ENCODE measurements at places on chromosomes 4 and X.

- DNase-seq = no peak
Observed at GRCh38 chr4:54032558-54033135, 31.8 kb downstream of the CHIC2 start.

- no peak for DNase-seq
Observed at GRCh38 chr4:43763029-43763610, 685.5 kb downstream of the KCTD8 start.

GRCh38 chr4:165505958-165506837 lies 127.4 kb downstream of the CPE start:
- no peak for DNase-seq

- DNase-seq = no peak
Observed at GRCh38 chr4:158929939-158930638, 161.3 kb downstream of the FNIP2 start.

DNA sequence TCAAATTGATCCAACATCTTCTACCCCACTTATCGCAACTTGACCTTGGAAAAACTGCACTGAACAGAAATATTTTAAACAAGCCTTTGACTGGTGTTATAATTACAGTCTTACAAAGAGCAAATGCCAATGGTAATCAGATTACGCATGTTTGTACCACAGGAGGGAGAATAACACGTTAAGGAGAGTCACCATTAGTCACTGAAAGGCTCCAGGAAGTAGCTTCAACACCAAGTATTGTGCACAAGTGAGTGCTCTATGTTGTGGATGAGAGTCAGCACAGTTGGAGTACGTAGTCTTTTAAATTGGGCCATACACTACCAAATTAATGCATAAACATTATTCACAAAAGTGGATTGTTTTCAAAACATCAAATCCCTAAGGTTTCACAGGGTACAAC lies 1081.5 kb upstream of the TENM3 start:
- no peak for DNase-seq

GRCh38 chr4:120472447-120473131 lies 405.9 kb upstream of the MAD2L1 start:
- no peak for DNase-seq

GRCh38 chr4:147853706-147854105 lies 121.8 kb downstream of the ARHGAP10 start:
- no peak for DNase-seq
